ENCODE measurements at places on chromosomes 13 and 19. TPM values are rescaled to one million over a fixed set of nuclear protein-coding genes. Genes with fewer than 3 reads are reported as not detected.

Gene FTL
- 2,662 TPM for total RNA-seq

Gene DCLK1
- total RNA-seq, result 13.6 TPM

Gene CYP4F2
- total RNA-seq, result not detected

Gene BEST2
- total RNA-seq, result not detected

Gene CEACAM7
- total RNA-seq, result not detected

Gene FRY
- 0.62 TPM for total RNA-seq

Gene C19orf18
- total RNA-seq, result not detected

Gene PDX1
- not detected for total RNA-seq

Gene NEK5
- not detected for total RNA-seq

Gene FBN3
- total RNA-seq, result not detected

Gene CRLF1
- total RNA-seq, result 29.3 TPM

Gene OLFM4
- total RNA-seq, result not detected

Gene TNFSF13B
- total RNA-seq, result not detected

Gene KLF16
- total RNA-seq, result 8.2 TPM

Gene EPN1
- 138 TPM for total RNA-seq

Gene DAND5
- total RNA-seq, result 0.10 TPM

Gene NTF4
- not detected for total RNA-seq

Gene TEX101
- not detected for total RNA-seq

Gene KCNK6
- total RNA-seq, result 0.57 TPM

Gene USHBP1
- total RNA-seq, result not detected

Gene ADPRHL1
- 2.1 TPM for total RNA-seq

Gene PHF11
- 21.8 TPM for total RNA-seq

Gene IZUMO2
- total RNA-seq, result not detected

Gene KIR3DL2
- not detected for total RNA-seq

Gene ZNF28
- 12.0 TPM for total RNA-seq

Gene NXNL1
- total RNA-seq, result not detected

Gene ZNF208
- not detected for total RNA-seq

Gene SLITRK5
- 0.57 TPM for total RNA-seq

Gene ZNF529
- total RNA-seq, result 7.7 TPM

Gene CCDC122
- total RNA-seq, result 8.1 TPM

Gene PABPC3
- not detected for total RNA-seq

Gene KLF1
- not detected for total RNA-seq

Gene ICAM5
- 0.53 TPM for total RNA-seq

Gene ZNF296
- not detected for total RNA-seq

Gene KLHL26
- total RNA-seq, result 2.5 TPM

Gene LPAR2
- 2.1 TPM for total RNA-seq

Gene LGALS14
- total RNA-seq, result not detected

Gene FGF22
- not detected for total RNA-seq

Gene ZNF737
- 4.0 TPM for total RNA-seq

Gene LILRA5
- not detected for total RNA-seq

Gene HSPB6
- 0.72 TPM for total RNA-seq

Gene CD37
- total RNA-seq, result not detected

Gene CEACAM4
- not detected for total RNA-seq

Gene POGLUT2
- total RNA-seq, result 38.8 TPM

Gene GPR12
- total RNA-seq, result not detected

Gene TPTE2
- not detected for total RNA-seq

All from A172 (cell line).